Cardiac muscle cell (in vitro differentiated cells and primary cell): ENCODE measurements at places on chromosomes 3 and 15.

DNA sequence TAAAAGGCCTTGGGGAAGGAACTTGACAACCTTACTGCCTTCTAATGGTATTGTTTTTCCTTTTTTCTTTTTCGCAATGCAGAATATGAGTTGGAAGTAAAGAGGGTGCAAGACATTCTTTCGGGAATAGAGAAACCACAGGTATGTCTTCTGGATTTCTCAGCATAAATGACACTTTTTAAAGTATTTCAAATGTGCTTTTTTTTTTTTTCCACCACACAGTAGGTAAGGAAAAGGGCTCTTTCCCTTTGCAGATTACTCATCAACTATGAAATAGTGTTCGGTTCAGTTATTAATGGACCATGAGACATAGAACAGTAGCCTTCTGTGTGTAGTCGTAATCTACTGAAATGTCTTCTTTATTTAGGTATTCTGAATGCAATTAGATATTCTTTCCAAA lies 162.4 kb downstream of the GHSR start:
- DNase-seq, result no peak

- peak; percentile 87 for DNase-seq
These were observed 183.1 kb downstream of the CHST2 start for GRCh38 chr3:143302638-143303171.

- peak; percentile 97 for DNase-seq
These were observed 49.7 kb downstream of the PDHB start for GRCh38 chr3:58383904-58384303.

DNA sequence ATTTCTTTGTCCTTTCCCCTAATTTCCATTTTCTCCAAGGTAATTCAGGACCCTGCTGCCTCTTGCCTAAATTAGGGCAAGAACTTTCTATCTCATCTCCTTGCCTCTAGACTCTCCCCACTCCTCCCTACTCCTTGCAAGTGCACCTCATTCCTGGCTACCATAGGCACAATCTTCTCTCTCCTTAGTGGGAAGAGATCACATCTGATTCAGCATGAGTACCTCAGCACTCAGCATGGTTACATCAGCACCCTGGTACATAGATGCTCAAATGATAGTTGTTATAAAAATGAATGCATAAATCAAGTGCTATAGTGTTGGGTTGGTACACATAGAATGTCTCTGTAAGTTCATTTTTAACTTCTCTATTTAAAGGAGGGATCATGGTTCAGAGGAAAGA lies 313.4 kb upstream of the RASGRP1 start:
- DNase-seq, result no peak

DNA sequence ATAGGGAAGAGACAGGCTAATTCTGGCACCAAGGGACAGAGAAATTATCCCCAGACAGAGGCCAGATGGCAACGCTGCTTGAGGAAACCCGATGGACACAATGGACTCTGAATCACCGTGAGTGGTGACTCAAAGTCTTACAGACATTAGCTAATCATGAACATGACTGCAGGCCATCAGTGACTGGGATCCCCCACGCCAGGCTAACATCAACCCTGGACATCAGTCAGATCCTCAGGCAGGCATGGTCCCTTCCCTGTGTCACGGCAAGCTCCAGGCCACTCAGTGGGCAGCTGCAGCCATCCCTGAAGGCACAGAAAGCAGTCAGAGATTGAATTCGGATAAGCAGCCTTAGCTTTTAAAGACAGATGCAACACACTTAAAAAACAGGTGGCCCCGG lies 23.8 kb upstream of the OXTR start:
- no peak for DNase-seq
